ENCODE measurements at places on chromosomes 4 and X.

DNA sequence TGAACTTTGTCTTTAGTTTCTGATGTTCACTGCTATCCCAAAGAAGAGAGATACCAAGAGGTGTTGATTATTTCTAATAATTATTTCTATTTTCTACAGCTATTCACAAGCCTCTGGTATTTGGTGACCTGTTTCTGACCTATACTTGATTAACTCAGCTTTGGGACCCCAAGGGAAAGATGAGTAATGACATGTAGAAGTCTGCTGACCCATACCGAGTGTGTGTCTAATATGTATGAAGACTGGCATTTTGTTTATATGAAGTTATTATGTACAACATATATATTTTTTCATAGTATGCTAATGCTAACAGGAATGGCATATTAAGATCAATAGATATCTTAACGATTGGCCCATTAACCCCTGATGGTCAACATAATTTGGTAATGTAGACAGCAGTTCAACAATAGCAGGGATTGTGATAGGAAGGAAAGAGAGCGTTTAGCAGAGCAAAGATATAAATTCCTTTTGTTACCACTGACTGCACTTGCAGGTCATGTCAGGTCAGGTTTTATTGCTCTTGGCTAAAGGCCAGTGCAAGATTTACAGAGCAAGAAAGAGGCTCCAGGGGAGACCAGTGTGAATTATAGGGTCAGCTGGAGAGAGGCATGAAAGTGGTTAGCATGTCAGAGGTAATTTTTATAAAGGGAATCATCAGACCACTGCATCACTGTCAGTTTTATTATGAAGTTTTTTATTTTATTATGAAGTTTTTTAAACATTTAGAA is 94.7 kb upstream of the DIPK2B start:
- no peak for DNase-seq

DNA sequence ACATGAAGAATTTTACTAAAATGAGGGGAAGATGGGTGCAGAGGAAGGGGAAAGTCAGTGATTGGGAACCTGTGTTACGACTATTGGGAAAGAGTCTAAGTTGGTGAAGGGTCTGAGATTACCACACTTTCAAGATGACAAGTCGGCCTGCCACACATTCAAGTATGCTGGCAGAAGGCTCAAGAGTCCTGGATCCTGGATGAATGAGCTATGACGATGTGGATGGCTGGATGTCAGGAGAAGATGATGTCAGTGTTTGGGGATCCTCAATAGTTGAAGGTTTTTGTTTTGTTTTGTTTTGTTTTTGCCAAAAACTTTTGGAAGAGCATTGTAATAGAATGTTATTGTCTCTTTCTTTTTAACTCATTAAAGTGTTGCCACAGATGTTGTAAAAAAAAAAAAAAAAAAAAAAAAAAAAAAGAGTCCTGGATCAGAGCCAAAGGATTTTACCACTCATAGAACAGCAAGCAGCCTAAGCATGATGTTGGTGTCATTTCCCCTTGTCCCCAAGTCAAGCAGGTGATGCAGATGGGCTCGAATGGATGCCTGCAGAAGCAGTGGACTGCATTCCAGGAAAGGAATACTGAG is 120.6 kb downstream of the REELD1 start:
- DNase-seq = no peak

DNA sequence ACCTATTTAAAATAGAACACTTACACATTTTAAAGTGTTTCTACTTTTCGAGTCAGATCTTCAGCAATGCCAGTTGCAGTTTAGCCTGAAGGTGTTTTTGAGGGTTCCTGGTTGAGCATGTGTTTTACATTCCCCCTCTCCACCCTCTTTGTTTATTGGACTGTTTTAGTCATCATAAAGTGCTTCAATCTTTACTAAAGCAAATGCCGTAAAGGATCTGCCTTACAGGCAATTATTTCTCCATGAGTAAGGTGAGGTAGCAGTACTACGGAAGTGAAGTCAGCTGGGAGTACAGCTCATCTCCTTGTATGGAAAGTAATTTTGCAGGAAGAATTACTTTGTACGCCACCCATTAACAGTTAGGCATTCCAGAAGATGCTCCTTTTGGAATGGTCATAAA is 36.9 kb downstream of the PDLIM5 start:
- no peak for DNase-seq

GRCh38 chr4:14254926-14255325 is 627.4 kb upstream of the BOD1L1 start:
- DNase-seq = no peak

GRCh38 chr4:8777320-8778196 is 94.1 kb downstream of the HMX1 start:
- no peak for DNase-seq

DNA sequence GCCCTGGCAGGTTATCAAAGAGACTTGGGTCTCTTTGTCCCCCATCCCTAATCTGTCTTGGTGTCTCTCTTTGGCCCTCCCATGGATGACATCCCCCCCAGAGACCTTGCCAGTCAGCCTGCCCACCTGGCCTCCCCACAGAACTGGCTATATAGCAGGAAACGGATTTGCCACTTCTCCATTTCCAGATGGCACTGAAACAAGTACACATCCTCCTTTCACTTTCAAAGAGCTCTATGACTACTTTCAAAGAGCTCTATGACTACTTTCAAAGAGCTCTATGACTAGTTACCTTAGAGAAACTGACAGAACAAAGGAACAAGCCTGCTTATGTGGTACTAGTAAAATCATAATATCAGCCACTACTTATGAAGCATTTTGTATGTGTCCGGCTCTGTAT is 175.3 kb downstream of the MAML3 start:
- DNase-seq = no peak

DNA sequence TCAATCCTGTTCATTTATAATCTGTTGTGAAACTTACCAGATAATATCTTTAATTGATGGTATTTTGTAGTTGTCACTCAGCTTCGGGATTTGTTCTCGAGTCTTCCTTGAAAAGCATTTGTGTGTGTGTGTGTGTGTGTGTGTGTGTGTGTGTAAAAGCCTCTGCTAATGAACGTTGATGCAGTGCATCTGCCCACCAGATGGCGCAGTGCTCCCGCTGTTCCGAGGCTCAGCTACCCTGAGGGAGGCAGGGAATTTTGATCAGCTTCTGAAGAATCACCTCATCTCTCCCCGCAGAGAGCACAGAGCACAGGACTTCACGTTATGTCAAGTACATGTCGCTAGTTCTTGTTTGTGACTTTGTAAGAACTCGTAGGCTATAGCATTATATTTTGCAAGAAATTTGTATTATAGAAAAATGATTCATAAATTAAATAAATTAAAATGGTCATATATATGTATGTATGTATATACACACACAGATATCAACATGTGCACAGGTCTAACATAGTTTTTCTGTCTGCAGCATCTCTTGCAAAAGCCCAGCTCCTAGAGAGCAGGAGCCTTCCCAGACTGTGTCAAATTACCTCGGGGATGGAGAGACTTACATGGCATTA is 316.7 kb upstream of the IGFBP7 start:
- DNase-seq = no peak

- no peak for DNase-seq
These were observed 746.3 kb upstream of the FAM241A start for GRCh38 chr4:111398906-111399330.

GRCh38 chr4:154928640-154929257 is 147.7 kb downstream of the RBM46 start:
- no peak for DNase-seq

DNA sequence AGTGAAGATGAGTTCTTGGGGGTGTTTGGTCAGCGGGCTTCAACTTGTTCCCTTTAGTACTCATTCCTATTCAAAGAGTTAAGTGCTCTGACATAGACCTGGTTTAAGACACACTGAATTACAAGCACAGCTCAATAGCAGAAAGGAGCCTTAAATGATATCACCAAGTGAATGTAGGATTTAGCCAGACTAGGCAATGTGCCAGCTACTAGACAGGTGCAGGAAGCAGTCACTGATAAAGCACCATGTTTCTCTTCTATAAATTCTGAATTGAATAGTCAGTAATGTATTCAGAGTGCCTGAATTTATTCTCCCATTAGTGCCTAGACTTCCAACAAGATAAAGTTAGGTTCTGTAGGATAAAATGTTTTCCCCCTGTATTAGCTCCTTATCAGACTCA is 63.6 kb downstream of the ASB9 start:
- DNase-seq = peak; percentile 83

GRCh38 chr4:113673450-113673849 is 88.1 kb downstream of the CAMK2D start:
- no peak for DNase-seq

GRCh38 chr4:138655286-138655685 is 360.3 kb upstream of the NOCT start:
- DNase-seq = no peak

GRCh38 chr4:17310269-17310652 is 201.6 kb downstream of the QDPR start:
- DNase-seq = no peak

DNA sequence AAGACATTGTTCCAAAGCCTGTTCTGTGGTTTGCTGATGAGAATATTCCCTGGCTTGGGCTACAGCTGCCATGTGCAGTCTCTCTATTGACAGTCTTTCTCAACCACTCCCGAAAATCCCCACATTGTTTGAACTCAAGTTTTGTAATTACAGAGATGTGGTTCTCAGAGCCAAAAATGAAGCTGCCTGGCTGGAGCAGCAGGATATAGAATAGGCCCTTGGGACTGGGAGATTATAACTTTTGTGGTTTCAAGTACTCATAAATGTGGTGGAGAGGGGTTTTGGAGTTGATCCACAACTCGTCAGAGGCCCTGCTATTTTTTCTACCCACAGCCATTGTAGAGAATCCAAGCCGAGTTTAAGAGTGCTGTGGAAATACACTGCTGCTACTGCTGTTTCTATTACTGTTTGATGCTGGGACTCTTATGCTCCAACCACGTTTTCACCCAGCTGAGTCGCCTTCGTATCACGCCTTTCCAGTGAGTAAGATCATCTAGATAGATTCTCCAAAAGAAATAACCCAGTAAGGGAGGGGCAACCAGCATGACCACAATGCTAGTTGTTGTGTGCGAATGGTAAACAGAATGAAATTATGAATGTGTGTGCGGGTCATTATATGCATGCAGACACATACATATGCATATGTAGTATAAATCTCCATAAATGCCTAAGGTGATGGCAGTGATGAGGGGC is 57.1 kb upstream of the ATXN3L start:
- no peak for DNase-seq

- no peak for DNase-seq
These were observed 43.0 kb downstream of the BANK1 start for GRCh38 chr4:101833480-101833879.

- DNase-seq = no peak
These were observed 95.0 kb downstream of the GEMIN8 start for GRCh38 chrX:13934731-13935130.

DNA sequence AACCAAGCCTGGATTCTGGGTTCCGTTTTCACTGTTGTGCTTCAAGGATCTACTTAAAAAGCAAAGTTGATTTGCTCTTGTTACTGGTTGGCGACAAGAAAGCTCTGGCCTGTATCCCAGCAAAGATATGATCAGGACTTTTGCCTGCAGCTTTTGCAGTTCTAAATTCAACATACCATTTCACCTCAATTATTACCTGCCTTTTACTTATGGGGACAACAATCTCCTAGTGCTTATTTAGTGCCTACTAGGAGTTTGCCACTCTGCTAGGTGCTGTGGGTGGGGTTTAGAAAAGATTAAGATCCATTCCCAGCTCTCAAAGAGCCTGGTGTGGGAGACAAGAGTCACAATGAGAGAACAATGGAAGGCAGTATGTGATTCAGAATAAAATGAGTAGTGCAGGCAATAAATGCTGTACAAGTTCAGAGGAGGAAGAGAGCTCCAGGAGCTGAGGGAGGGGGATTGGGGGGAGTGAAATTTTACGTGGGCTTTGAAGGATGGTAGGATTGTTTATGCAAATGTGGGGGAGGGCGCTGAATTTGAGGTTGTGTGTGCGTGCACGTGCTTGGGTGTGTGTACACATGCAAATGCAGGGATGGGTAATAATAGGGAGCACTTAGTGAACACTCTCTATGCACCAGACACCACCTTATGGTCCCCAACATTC is 5.0 kb upstream of the TMEM164 start:
- peak; percentile 77 for DNase-seq

DNA sequence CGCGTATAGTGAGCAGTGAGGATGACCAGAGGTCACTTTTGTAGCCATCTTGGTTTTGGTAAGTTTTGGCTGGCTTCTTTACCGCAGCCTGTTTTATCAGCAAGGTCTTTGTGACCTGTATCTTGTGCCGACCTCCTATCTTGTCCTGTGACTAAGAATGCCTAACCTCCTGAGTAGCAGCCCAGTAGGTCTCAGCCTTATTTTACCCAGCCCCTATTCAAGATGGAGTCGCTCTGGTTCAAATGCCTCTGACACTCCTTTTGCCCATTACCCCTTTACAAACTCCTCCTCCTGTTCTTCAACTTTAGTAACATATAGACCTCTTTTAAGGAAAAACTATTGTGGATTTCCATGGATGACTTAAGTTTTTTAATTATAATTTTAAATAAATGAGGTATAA is 2.6 kb upstream of the INTU start:
- no peak for DNase-seq

DNA sequence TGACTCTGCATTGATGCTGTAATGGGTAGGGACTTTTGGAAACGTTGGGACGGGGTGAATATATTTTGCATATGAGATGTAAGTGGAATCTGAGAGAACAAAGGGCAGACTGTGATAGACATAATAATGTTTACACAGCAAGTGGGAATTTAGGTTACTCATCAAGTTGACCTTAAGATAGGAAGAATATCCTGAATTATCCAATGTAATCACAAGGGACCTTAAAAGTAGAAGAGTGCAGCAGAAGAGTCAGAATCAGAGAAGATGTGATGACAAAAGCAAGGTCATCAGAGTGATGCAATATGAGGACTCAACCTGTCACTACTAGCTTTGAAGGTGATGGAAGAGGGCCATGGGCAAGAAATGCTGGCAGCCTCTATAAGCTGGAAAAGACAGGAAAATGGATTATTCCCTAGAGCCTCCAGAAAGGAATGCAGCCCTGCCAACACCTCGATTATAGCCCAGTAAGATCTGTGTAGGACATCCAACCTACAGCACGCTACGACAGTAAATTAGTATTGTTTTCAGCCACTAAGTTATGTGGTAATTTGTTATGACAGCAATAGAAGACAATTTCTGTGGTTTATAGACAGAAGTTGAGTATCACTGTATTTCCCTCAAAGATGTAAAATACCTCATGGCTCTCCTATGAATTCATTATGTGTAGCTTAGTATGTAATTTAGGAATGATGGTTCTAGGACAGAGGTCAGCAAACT is 26.4 kb downstream of the MORC4 start:
- no peak for DNase-seq

- DNase-seq = no peak
These were observed 45.4 kb downstream of the MBNL3 start for GRCh38 chrX:132443196-132444135.

DNA sequence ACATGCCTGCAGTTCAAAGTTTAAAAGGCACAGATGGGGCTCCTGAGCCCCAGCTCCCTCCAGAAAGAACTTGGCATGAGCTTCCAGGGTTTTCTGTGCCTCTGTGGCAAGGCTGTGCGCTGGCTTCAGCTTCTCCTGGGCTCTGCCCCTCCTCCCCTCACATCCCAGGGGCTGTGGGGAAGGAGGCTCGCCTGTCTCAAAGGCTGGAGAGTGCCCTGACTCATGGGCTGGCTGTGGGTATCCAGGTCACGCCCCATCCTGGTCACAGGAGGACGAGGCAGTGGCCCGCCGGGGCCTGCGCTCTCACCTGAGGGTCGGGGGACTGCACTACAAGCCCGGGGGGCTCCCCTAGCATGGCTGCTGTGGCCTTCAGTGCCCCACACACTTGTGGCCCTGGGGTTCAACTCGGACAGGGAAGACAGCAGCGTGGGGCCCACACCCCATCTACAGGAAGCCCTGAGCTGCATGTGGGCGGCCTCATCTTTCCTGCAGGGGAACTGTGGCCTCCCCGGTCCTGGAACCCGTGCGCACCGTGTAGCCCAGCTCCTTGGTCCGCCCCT is 17.9 kb downstream of the LRPAP1 start:
- no peak for DNase-seq

GRCh38 chr4:108346818-108347210 is 178.1 kb upstream of the LEF1 start:
- DNase-seq = no peak

All from NCI-H1436 treated with DMSO at 0.1 percent for 48 hours (cell line).